Activated naive CD8-positive, alpha-beta T cell treated with anti-CD3 and anti-CD28 coated beads, Interleukin-2, amount 10 ng/mL, durations not matched to agents 7 days and 5 days (primary cell): ENCODE measurements at places on chromosomes 16 and 17. TPM values are rescaled to one million over a fixed set of nuclear protein-coding genes. Genes with fewer than 3 reads are reported as not detected.

Gene PRSS27
- 2.2 TPM for total RNA-seq

Gene ABI3
- total RNA-seq: 86.4 TPM

Gene ZP2
- total RNA-seq: not detected

Gene CDYL2
- total RNA-seq: 27.8 TPM

Gene TRAF4
- total RNA-seq: 55.3 TPM

Gene NOMO2
- total RNA-seq: 72.1 TPM
